T-cell (primary cell): ENCODE measurements at places on chromosomes 7 and 10.

- DNase-seq = peak; percentile 38
These were observed 2.1 kb downstream of the SNX10 start for GRCh38 chr7:26293569-26294308.

DNA sequence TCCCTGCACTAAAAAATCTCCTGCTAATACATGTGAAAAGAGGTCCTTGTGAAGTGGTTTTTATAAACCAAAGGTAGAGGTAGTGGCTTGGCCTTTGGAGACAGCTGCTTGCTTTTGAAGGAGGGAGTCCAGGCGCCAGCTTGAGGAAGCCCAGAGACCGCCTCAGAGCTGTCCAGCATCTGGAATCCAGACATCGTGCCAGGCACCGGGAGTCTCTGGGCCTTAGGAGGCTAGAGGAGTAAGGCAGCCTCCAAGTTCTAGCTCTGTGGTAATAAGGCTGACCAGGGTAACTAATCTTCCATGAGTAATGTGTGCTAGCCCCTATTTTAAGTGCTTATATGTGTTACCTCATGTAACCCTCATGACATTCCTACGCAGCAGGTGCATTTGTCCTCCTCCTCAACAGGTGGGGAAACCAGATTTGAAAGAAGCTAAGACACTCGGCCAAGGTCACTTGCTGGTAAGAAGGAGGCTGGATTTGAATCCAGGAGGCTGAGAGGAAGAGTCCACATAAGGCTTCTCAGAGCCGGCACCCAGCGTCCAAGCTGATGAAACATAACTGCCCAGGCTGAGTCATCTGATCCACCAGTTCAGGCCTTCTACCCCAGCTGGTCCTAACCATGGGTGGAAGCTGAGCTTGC lies 26.1 kb downstream of the PRLHR start:
- no peak for DNase-seq

DNA sequence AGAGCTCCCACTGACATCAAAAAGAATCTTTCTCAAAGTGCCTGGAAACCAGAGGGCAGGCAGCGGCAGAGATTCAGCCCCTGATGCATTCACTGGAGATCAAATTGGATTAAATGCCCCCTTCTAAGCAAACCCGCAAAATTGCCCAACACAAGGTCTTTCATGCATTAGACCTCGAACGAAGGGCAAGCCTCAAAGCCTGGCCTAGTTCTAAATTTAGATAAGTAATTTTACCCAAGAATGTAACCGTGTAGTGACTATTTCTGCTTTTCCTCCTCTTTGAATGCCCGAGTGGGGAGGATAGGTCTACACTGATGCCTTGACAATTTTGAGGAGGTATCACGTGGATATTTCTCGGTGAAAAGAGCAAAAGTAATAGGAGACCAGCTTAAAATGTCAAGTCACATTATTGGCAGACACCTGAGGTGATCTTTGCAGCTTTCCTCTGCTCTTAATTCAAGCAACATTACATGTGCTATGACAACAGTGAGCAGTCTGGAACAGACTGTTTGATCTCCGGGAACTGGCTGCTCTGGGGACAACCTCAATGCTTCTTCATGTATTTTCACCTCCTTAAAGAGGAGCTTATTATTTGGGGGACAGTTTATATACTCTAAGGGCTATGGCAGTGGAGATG lies 1263.5 kb upstream of the AUTS2 start:
- no peak for DNase-seq

GRCh38 chr10:7444551-7445121 lies 33.8 kb upstream of the SFMBT2 start:
- no peak for DNase-seq

DNA sequence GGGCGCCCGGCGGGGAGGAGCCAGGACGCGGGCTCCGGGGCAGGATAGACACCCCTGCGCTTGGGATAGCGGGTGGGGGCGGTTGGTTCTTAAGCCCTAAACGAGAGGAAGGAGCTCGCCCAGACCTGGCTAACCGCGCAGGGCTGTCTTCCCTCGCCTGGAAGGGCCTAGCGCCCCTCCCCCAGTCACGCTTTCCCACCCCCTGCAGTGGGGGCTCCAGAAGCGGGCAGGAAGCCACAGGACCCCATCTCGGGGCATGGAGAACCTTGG lies 6.5 kb downstream of the SHH start:
- DNase-seq = no peak

- DNase-seq = no peak
These were observed 235.2 kb upstream of the AKR1E2 start for GRCh38 chr10:4590807-4591206.

DNA sequence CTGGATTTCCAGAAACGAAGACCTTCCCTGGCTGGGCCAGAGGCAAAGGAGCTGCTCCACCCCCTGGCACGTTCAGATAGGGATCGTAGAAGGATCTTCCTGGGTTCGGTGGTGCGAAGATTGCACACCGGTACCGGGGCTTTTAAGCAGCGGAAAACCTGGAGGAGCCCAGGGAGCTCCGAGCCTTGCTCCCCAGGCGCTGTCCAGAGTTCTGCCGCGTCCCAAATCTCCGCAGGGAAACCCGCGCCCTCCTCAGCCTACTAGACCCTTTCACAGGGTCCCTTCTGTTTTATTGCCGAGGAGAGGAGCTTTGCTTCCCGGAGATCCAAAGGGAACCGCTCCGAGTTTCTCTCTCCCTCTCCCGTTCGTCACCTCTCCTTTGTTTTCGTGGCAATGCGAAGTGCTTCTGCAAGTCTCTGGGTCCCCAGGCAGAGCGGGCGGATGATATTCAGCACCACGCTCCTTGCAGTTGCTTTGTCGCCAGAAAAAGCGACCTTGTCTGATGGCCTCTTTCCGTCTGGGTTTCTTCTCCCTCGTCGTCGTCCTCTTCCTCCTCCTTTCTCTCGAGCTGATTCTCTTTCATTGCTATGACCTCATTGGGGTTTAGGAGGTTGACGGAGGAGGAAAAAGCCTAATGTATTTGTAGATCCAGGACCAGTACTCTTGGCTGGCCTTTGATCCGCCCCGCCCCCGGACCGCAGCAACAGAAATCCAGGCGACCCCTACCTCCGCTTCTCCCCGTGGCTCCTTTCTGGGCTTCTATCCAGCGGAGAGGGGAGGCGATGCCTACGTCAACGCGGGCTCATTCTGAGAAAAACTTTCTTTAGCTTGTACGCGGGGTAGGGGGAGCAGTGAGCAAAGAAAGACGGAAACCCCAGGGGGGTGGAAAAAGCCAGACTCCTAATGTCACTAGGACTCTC lies at the start of gene TMEM196:
TMEM196 (minus strand) TSS at position 777 of the 920 bp plus-strand sequence. CDS start 921 bp downstream, outside the sequence.
- DNase-seq = no peak

- DNase-seq = no peak
These were observed 47.9 kb downstream of the GALNT11 start for GRCh38 chr7:152073352-152073751.

DNA sequence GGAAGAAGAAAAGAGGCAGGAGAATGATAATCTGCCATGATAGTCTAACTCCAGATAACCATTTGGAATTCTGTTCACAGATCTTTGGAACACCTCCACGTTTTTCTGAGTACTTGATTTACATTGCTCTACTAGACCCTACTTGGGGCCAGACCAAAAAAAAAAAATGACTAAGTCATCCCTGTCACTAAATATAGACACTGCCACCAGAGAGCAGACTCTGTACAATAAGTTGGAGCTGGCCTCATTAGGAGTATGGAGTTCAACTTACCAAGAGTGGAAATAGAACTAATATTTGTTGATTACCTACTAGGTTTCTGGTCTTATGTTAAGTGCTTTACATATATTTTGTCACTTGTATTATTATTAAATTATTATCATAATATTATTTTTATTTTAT lies 80.9 kb upstream of the ZNF800 start:
- DNase-seq = no peak

DNA sequence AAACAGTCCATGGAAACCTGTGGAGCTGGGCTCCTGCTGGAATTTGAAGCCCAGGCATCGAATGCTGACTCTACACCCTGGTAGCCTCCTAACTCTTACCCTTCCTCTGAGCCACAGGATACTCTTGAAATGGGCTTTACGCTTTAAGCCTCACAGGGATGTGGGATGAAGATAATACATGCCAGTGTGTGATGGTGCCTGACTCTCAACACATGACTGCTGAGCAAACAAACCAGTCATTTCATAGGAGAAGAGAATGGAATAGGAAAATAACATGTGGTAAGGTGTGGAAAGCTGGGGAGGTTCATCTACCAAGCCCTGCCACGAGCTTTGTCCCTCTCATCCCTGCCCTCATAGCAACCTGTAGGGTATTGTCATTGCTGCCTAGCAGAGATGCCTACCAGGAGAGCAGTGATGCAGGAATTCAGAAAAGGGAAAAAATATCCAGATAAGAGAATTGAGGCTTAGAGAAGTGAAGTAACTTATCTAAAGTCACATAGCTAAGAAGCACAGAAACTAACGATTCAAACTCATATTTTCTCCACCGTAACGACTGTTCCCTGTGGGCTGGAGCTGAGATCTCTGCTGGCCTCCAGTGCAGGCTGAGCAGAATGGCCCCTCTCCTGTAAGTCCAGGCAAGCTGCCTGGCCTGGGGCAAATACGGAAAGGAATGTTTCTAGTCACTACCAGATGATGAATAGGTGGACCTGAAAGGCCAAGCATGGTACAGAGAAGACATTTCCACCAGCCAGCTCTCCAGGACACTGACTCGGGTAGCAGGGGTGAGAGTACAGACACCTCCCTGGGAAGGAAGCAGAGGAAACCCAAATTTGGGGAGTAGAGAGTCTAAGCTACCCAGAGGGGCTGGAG lies 90.2 kb upstream of the DUSP5 start:
- DNase-seq = no peak

DNA sequence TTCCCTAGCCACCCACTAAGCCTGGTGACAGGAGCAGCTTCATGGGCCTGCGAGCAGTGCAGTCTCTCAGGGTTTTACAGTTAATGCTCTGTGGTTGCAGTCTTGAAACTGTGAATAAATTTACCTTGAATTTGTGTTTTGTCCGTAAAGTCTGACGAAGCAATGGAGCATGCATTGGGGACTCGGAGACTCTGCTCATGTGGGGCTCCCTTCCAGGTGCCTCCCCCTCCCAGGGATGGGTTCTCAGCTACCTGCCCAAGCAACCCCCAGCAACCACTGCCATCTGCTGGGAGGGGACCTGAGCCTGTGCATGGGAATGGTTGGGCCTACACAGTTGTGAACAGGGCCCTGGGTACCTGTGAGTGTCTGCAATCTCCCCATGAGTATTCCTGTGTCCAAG lies 36.3 kb upstream of the IKZF1 start:
- DNase-seq = no peak

DNA sequence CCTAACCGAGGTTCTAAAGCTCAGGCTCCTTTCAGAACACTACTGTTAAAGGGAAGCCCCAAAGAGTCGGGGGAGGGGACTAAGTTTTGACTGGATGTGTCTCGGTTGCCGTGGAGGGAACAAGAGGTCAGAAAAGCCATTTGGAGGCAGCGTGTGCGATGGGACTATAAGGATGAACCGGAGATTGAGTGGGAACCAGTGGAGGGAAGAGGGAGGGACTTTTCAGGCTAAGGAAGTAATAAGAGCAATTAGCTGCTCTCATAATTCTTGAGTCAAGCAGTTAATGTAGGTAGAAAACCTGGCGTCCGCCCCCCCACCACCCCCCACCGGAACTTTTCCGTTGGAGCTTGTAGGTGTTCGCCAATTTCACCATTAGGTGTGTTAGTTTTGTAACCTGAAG lies 491 bp upstream of the AKAP9 start:
- DNase-seq = no peak

- no peak for DNase-seq
These were observed 75.4 kb downstream of the NOC3L start for GRCh38 chr10:94287336-94287735.

DNA sequence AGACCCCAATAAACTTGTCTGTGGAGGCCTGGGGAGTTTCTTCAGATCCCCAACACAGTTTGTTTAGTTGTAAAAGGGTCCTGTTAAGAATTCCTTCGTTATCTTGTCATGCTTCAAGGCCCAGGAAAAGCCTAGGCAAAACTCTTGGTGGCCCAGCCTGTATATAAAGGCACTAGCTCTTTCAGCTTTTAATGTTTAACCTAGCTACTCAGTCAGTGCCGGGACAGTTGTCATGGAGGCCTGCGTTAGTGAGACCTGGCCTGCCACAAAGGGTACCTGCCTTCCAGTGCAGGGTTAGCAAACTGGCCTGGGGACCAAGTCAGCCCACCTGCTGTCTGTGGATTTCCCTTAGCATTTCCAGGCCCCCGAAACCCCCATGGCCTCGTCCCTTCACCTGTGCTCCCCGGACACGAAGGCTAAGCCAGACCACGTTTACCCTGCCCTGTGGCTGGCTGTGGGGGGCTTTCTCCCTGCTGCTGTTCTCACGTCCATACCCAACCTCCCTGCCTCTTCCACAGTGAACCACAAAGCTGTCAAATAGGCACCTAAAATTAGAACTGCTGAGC lies 96.9 kb upstream of the PPP2R2D start:
- no peak for DNase-seq

DNA sequence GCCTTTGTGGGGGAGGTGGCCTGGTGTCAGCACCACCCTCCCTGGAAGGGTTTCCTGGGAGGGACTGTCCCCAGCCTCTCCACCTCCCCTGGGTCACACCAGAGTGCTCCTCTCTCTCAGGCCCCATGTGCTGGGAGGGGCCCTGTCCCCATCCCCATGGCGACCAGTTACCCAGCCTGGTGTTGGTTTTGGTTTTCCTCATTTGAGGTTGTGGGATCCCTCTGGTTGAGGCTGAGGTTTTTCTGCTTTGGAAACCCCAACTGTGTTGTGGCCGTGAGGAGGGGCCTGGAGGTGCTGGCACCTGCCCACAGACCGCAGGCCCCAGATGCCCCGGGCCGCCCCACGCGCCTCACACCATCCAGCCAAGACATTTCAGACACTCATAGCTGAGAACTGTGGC lies 106.3 kb downstream of the GRK5 start:
- DNase-seq = peak; percentile 38

DNA sequence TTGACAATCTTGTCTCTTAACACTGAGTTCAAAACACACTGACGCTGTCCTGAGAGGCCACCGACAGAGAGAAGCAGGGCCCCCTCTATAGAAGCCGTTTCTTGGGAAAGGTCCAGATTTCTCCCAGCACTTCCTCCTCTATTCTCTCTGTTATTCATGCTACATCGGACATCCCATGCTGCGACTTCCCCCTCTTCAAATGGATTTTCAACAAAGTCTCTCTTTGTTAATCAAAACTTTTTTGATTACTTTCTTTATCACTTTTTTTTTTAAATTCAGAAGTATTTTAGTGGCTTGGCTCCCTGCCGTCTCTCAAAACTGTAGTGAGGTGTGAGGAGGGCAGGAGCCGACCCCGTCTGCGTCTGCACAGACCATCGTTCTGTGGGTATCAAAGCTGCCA lies 298.9 kb upstream of the PITRM1 start:
- no peak for DNase-seq

- DNase-seq = no peak
These were observed 814 bp downstream of the MEST start for GRCh38 chr7:130492523-130493274.

- DNase-seq = no peak
These were observed 73.1 kb downstream of the EMX2 start for GRCh38 chr10:117615649-117616048.

GRCh38 chr7:45239486-45239885 lies 81.9 kb downstream of the RAMP3 start:
- DNase-seq = no peak

DNA sequence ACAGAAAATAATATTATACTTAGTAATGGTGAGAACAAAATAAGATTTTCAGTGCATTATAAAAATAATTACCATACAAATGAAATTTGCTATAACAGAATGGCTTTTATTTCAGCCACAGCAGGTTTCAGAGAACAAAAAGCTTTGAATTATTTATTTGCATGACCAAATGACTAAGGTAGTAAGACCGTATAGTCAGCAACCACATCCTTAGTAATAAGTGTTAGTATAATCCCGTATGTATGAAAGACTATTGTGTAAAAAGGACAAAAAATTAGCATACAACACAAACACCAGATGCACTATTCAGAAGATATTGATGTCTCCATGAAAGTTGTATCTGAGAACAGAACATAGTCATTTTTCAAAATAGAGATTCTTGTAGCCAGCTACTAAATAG lies 12.2 kb downstream of the PDZD8 start:
- DNase-seq = no peak

- DNase-seq = no peak
These were observed 22.2 kb upstream of the UNCX start for GRCh38 chr7:1210321-1210978.
